GM10248 (cell line): ENCODE measurements at places on chromosomes 3 and 15.
A peak's percentile ranks its signal among the peaks of the same experiment; 100 is the strongest.

DNA sequence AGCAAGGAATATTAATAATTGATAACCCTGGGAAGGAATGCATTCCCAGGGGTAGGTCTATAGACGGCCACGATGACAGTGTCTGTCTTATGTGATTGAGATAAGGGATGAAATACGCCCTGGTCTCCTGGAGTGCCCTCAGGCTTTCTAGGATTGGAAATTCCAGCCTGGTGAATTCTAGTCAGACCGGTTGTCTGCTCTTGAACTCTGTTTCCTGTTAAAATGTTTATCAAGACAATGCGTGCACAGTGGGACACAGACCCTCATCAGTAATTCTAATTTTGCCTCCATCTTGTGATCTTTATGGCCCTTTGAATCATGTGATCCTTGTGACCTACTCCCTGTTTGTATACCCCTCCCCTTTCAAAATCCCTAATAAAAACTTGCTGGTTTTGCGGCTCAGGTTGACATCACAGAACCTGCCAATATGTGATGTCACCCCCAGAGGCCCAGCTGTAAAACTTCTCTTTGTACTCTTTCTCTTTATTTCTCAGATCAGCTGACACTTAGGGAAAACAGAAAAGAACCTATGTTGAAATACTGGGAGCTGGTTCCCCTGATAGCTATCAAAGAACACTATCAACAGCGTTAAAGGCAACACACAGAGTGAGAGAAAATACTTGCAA, 183.3 kb downstream of the PDE8A start:
- no peak for DNase-seq

DNA sequence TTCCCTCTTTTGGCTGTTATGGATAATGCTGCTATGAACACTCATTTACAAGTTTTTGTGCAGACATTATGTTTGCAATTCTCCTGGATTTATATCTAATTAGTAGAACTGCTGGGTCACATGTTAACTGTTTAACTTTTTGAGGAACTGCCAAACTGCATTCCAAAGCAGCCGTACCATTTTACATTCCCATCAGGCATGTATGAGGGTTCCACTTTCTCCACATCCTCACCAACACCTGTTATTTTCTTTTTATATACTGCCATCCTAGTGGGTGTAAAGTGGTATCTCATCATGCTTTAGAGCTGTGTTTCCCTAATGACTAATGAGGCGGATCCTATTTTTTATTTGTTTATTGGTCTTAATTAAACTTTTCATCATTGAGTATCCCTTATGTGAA, 9.2 kb downstream of the KPNA4 start:
- no peak for DNase-seq

GRCh38 chr15:40265355-40265754, 17.5 kb downstream of the ANKRD63 start:
- no peak for DNase-seq

- DNase-seq = peak; percentile 77
Observed at GRCh38 chr3:12479919-12480427, 4.3 kb upstream of the TSEN2 start.

DNA sequence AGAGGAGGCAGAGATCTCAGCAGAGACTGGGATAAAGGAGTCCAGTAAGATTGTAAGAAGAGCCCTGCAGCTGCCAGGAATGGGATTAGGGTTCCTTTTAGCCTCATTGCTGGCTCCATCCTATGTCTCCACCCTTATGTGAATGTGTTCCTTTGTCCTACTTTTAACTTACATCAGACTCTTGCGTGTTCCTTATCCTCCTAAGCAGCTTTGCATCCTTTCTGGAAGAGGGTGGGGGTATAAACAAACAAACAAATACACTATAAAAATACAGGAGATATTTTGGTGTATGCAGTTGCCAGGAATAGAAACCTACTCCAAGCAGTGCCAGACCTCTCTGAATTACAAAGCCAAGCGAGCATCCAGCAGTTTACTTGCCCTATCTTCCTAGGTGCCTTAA, 194.7 kb downstream of the ADAMTS9 start:
- no peak for DNase-seq

DNA sequence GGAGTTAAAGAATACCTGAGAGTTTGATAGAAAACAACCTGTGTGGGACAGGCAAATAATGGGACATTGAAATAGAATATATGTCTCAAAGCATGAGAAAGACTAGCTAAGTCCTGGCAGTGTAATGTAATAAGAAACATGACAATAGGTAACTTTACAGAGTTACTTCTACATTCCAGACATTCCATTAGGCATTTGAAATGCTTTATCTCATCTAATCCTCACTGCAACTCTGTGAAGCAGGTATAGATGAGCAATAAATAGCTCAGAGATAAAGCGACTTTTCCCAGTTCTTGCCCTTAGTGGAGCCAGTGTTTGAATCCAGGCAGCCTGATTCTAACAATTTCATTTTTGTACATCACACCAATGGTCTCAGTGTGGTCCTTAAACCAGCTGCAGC, 76.8 kb downstream of the CPNE4 start:
- DNase-seq = no peak

DNA sequence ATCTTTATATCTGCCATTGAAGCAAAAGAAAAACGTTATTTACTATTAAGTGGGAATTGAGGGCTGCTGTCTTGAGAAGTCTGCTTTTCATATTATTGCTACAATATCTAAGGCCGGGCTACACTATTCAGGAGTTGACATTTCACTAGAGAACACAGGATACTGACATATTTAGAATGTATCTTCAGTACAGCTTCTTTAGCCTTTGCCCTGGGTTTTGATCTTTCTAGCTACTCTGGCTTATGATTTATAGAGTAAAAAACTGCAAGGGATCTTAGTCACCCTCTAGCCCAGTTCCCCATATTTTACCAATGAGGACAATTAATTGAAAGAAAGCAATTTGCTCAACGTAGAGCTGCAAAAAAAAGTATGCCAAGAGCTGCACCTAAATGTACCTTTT, 307.4 kb upstream of the DPPA4 start:
- no peak for DNase-seq

GRCh38 chr15:93070132-93070531, 18.9 kb downstream of the RGMA start:
- DNase-seq = no peak

- no peak for DNase-seq
Observed at GRCh38 chr15:65426216-65426853, 3.6 kb upstream of the IGDCC4 start.

DNA sequence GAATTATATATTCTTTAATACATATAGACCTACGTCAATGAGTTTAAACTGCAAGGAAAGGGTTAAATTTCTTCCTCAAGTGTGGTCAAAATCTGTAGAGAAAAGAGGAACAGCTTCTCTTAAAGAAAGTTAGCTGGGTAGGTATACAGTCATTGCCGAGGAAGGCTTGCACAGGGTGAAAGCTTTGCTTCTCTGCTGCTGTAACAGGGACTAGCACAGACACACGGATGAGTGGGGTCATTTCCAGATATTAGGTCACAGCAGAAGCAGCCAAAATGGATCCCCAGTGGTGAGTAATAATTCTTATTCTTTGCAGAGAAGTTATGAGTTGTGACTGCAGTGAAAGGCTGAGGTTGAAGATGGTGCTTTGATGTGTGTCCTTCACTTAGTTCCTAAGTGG, at the start of gene CD86:
CD86 (plus strand) TSS at position 148 of the 400 bp plus-strand sequence; CDS start at position 276, 128 bp downstream.
- peak; percentile 68 for DNase-seq

DNA sequence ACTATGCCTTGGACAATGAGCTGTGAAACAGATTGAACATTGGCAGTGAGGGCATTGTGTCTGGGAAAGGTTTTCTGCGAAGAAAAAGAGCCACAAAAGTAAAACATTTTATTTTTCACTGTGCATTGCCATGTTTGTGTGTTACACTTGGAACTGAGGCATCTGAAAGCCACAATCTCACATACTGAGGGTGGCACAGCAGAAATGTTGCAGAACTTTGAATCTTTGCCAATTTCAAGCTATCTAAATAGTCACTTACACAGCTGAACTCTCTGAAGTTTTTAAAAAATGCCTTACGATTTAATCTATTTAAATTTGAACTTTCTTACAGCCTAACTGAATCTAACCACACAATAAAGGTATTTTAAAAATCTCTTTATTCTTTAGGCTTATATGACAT, 154.1 kb upstream of the GRM7 start:
- no peak for DNase-seq

GRCh38 chr3:53671192-53671960, 174.8 kb downstream of the CHDH start:
- no peak for DNase-seq

- no peak for DNase-seq
Observed at GRCh38 chr15:81948222-81948621, 97.6 kb downstream of the MEX3B start.

- no peak for DNase-seq
Observed at GRCh38 chr15:71295603-71296314, 180.5 kb downstream of the THSD4 start.

- DNase-seq = no peak
Observed at GRCh38 chr3:42157540-42158538, 66.7 kb downstream of the TRAK1 start.

GRCh38 chr3:46900356-46900755, 22.8 kb downstream of the PTH1R start:
- no peak for DNase-seq

DNA sequence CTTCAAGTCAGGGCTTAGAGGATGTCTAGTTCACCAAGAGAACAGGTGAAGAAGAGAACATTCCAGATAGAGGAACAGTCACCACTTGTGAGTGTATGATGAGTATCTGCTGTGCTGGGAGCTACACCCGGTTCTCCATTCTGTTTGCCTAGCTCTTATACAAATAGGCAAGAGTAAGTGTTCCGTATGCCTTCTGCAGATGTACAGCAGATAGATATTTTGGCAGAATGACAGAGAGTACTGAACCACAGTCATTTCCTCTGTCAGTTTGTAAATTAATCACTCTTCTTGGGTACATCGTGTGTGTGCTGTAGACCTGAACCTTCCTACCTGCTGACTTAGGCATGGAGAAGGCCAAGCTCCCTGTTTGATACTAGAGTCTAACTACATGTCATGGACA, 108.3 kb upstream of the CTDSPL start:
- no peak for DNase-seq

DNA sequence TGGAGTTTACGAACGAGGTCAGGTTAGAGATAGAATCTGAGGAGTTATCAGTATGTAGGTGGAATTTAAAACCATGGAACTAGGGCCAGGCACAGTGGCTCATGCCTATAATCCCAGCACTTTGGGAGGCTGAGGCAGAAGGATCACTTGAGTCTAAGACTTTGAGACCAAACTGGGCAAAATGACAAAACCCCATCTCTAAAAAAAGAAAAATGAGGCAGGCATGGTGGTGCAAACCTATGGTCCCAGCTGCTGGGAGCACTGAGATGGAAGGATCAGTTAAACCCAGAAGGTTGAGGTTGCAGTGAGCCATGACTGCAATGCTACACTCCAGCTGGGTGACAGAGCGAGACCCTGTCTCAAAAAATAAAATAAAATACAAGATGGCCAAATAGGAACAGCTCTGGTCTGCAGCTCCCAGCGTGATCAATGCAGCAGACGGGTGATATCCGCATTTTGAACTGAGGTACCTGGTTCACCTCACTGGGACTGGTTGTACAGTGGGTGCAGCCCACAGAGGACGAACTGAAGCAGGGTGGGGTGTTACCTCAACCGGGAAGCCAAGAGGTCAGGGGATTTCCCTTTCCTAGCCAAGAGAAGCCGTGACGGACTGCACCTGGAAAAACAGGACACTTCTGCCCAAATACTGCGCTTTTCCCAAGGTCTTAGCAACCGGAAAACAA, 33.3 kb downstream of the ZMAT3 start:
- no peak for DNase-seq

DNA sequence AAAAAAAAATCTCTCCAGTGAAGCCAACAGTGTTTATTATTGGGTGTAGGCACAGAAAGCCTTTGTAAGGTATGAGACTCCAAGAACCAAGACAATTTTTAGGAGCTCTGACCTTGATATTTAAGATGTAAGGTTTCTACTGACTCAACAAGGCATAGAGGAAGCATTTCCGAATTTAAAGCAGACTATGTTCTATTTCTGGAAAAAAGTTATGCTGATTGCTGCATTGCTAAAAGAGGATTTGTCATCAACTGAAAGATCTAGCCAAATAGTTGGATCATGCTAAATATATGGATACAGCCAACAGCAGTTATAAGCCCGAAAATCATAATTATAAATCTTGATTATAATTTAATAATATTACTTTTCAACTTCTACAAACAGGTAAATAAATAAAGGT, 53.3 kb upstream of the MELTF start:
- no peak for DNase-seq

GRCh38 chr3:111666041-111666735, 71.0 kb upstream of the ZBED2 start:
- DNase-seq = no peak

DNA sequence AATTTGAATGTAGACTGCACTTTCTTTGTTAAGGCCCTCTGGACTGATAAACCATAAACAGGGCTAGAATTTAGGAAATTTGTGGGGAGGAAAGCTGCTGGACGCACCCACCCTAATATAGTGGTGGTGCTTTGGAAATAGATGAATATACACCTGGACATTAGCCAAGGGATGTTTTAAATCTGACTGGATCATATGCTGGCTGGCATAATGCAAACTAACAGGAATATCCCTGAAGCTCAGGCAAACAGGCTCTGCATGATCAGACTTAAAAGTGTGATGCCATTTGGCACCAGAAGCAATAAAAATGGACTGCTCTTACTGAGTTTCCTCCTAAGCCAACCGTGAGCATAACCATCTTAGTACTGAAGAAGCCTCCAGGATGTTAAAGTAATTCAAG, 465.8 kb upstream of the ROBO1 start:
- no peak for DNase-seq

DNA sequence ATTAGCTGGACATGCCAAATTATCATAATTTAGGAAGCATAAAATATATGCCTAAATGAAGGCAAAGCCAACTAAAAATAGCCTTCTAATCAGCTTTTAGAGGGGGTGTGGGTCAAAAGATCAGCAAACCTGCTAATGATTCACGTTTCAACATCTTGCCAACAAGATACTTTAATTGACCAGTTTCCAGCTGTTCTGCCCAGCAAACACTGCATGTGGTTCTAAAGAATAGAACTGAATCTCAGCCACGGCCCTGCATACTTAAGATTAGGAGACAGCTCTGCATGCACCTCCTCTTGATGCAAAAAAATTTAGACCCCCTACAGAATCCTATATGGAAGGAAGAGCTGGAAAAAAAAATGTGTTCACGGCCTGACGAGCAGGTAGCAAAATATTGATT, 500.5 kb downstream of the TBL1XR1 start:
- no peak for DNase-seq
